ENCODE measurements at places on chromosomes 4 and X.

DNA sequence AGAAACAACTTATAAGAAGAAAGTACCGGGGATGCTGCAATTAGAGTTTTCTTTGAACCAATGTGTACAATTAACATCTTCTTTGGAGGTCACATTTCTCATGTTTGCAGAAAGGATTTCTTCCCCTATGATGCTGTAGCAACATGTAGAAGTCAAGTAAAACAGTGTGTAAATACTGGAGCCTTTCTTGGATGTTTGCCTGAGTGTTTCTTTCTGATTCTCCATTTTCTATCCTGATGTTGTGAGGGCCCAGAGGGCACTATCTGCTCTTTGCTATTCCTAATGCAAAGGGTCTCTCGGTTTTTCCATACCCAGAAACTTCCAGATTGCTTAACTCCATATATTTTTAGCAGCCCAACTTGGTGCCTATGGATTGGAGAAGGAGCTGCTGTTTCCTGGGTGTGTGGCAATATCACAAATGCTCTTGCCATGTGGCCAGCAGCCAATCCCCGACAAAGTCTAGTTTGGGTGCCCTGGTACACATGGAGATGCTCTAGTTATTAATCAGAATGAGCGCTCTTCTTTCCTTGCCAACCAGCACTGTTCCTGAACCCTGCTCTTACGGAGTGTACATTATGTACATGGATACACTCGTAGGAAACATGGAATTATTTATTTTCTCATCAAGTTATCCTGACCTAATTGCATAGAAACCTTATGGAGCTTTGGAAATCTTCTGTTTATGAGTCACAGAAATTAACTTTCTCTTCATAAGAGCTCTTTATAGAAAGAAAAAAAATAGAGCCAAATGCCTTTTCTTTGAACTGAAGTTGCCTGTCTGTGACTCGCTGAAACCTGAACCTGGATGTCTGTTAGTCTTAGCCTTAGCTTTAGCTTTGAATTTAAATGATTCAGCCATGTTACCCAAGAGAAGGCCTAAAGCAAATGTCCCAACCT is 67.0 kb upstream of the GPC4 start:
- DNase-seq = no peak

- DNase-seq = no peak
These were observed 150.6 kb downstream of the ADAMTS3 start for GRCh38 chr4:72418458-72418857.

GRCh38 chr4:174604198-174604597 is 81.9 kb upstream of the HPGD start:
- no peak for DNase-seq

DNA sequence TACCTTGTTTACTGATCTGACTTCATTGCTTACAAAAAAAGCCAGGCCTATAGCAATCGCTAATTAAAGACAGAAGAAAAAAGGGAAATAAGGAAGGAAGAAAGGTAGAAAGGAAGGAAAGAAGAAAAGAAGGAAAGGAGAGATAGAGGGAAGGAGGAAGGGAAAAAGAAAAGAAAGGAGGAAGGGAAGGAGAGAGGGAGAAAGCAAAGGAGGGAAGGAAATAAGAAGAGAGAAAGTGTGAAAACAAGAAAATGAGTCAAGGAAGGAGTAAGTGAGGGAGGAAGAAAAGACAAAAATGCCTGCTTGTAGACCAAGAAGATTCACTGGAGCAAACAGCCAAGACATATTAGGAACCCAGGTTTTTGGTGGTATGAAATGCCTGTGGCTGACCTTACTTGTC is 57.0 kb upstream of the MAGEB16 start:
- DNase-seq = no peak
